ENCODE measurements at places on chromosomes 11 and 22. TPM values are rescaled to one million over a fixed set of nuclear protein-coding genes. Genes with fewer than 3 reads are reported as not detected.

The BIRC3 gene
- 41.4 TPM for polyA plus RNA-seq

The AMOTL1 gene
- 4.8 TPM for polyA plus RNA-seq

The OVCH2 gene
- not detected for polyA plus RNA-seq

The UPK3A gene
- 0.35 TPM for polyA plus RNA-seq

The GGT5 gene
- 32.6 TPM for polyA plus RNA-seq

The TESMIN gene
- 1.2 TPM for polyA plus RNA-seq

The PTDSS2 gene
- polyA plus RNA-seq = 11.0 TPM

The SMIM35 gene
- 0.59 TPM for polyA plus RNA-seq

The GPHA2 gene
- polyA plus RNA-seq = 0.89 TPM

The MUC5AC gene
- polyA plus RNA-seq = under 0.01 TPM

The PKP3 gene
- polyA plus RNA-seq = 0.21 TPM

The CST6 gene
- 1.4 TPM for polyA plus RNA-seq

The APOL5 gene
- not detected for polyA plus RNA-seq

The GSTT2B gene
- polyA plus RNA-seq = 6.6 TPM
